Tracheal epithelial cell (primary cell): ENCODE measurements at places on chromosomes 16 and 17. TPM values are rescaled to one million over a fixed set of nuclear protein-coding genes. Genes with fewer than 3 reads are reported as not detected.

Gene SLC12A3
- 0.96 TPM in 1 of 2 replicates, not detected in the other for total RNA-seq

Gene KCNJ12
- 1.4 TPM in 1 of 2 replicates, not detected in the other for total RNA-seq

Gene TEDC2
- total RNA-seq = 0.85 and 1.7 TPM in 2 replicates

Gene ARHGAP23
- total RNA-seq = 21.9 and 40.7 TPM in 2 replicates

Gene CBFA2T3
- total RNA-seq = 0.48 and 0.64 TPM in 2 replicates

Gene CCL2
- total RNA-seq = 0.21 and 25.5 TPM in 2 replicates

Gene DNAAF8
- under 0.01 TPM in 1 of 2 replicates, not detected in the other for total RNA-seq

Gene BICDL2
- total RNA-seq = 10.4 and 11.3 TPM in 2 replicates

Gene CRHR1
- not detected in 2 replicates for total RNA-seq

Gene PPP1R27
- not detected in 2 replicates for total RNA-seq

Gene KRT36
- not detected in 2 replicates for total RNA-seq

Gene SRCIN1
- 0.24 and 1.7 TPM in 2 replicates for total RNA-seq

Gene TPSB2
- total RNA-seq = not detected in 2 replicates

Gene TBC1D3
- total RNA-seq = not detected in 2 replicates
